ENCODE measurements at places on chromosomes 2 and 18.

GRCh38 chr2:191625016-191625415 is 52.9 kb upstream of the NABP1 start:
- DNase-seq, result peak; percentile 68

DNA sequence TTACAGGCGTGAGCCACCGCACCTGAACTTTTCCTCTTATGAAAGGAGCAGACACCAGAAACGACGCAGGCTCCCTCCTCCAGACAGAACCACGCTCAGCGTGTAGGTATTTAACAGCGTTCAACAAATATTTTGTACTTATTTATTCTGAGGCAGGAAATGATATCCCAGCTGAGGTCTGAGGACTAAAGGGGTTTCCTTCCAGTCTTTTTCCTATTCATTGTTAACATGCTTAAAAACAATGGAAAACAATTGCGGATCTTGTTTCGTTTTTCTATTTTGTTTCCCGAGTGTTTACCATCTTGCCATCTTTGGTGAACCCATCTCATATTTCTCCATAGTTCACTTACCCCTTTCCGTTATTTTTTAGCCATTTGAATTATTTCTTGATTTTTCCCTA is 43.7 kb upstream of the FOSL2 start:
- no peak for DNase-seq

GRCh38 chr18:321865-322467 is 54.1 kb upstream of the THOC1 start:
- no peak for DNase-seq

DNA sequence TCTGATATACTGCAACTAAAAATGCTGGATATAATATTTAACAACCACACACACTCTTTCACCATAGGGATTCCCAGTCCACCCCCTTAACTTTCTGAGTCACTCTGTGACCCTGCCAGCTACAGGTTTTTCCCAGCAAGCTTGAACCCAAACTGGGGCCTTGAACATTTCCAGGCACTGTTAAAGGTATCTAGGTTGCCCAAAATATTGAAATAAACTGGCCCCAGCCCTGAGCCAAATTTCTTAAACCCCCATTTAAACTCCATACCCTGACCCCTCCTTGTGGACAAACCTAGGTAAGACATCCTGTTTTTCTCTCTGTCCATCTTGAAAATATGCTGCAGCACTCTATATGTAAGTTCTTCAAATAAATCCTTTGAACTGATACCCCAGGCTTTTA is 19.7 kb upstream of the DCTN1 start:
- DNase-seq, result no peak

GRCh38 chr18:48951448-48952286 is 902 bp upstream of the SMAD7 start:
- peak; percentile 95 for DNase-seq
